ENCODE measurements at places on chromosomes 7 and 10. TPM values are rescaled to one million over a fixed set of nuclear protein-coding genes. Genes with fewer than 3 reads are reported as not detected.

DNA sequence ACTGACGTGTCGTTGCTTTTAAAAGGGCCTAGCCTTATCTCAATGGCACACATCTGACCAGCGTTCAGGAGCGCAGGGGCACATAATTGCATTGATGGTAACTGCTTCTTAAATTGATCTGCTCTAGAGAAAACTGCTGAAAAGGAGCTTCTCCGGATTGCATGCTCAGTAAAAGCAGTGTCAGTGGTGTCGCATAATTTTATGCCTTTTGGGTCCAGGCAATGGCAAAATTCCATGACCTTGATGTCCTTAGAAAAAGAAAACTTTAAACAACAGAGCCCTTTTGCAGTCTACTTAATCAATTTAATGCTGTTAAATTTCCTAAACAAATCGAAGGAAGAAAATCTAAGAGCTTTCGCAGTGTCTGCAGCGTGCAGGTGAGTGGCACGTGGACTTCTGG lies 75.7 kb downstream of the PTPRE start:
- DNase-seq = no peak

ENTPD7 gene
- total RNA-seq = 8.4 TPM

DNA sequence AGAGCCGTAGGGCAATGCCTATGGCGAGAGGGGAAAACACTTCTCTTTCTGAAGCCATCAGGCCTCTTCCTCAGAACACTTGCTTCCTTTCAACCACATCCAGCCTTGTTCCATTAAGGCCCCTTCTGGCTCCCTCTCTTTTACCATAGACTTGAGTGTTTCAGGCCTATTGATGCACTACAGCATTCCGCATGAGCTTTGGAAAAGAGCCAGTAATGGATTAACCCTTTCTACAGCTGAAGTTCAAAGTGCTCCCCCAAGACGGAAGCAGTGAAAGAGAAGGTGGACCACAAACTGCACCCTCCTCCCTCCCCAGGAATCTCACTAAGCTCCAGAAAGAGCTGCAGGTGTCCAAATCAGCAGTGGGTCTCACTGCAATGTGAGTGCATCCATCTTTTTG lies 102.7 kb upstream of the C7orf33 start:
- no peak for DNase-seq

- peak; percentile 17 for DNase-seq
Measured at GRCh38 chr7:68535266-68535665, 1063.0 kb upstream of the AUTS2 start.

- no peak for DNase-seq
Measured at GRCh38 chr10:101224910-101225823, 4.1 kb downstream of the LBX1 start.

- DNase-seq = no peak
Measured at GRCh38 chr7:461117-461452, 58.6 kb downstream of the PDGFA start.

GRCh38 chr7:75876126-75876881 lies 2.5 kb upstream of the RHBDD2 start:
- DNase-seq = no peak

SFMBT2 gene
- 0.06 TPM for total RNA-seq

GRCh38 chr10:48274636-48275035 lies at the start of gene FRMPD2:
FRMPD2 (minus strand) TSS chr10:48274696; CDS start chr10:48274567, 129 bp downstream.
- no peak for DNase-seq

EGFR gene
- total RNA-seq = 0.12 TPM

DNA sequence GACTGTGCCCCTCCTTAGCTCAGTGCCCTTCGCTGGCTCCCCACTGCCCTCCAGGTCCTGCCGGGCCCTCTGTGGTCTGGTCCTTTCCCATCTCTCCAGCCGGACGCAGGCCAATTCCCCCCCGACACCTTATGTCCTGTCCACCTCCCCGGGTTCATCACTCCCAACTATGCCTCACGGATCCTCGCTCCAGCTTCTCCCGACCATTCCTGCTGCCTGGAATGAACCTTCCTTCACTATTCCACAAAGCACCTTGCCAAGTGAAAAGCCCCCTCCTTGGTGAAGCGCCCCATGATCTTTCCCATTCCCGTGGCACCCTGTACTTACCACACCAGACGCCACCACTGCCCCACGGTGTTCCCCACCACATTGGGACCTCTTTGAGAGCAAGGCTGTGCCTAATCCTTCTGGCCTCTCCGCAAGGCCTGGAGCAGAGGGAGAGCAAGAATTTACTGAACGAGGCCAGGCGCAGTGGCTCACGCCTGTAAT lies 47.2 kb downstream of the TMEM270 start:
- no peak for DNase-seq

All from G401 (cell line).